ENCODE measurements at places on chromosomes 5 and 9. TPM values are rescaled to one million over a fixed set of nuclear protein-coding genes. Genes with fewer than 3 reads are reported as not detected.

Gene DBH
- 1.6 TPM for polyA plus RNA-seq

Gene PLAC8L1
- 1.8 TPM for polyA plus RNA-seq

Gene CDO1
- polyA plus RNA-seq, result 85.1 TPM

Gene PDE8B
- polyA plus RNA-seq, result 4.6 TPM

Gene SH2D3C
- polyA plus RNA-seq, result 41.9 TPM

Gene DMXL1
- 38.4 TPM for polyA plus RNA-seq

Gene C9orf43
- 0.59 TPM for polyA plus RNA-seq

Gene PCDHA10
- 0.67 TPM for polyA plus RNA-seq

Gene HRCT1
- 0.87 TPM for polyA plus RNA-seq

Gene SPINK4
- polyA plus RNA-seq, result not detected

Gene OLFM1
- 14.6 TPM for polyA plus RNA-seq

Gene RLN1
- not detected for polyA plus RNA-seq

Gene PCSK1
- 0.43 TPM for polyA plus RNA-seq

Gene SLC6A19
- not detected for polyA plus RNA-seq

Gene MEIKIN
- not detected for polyA plus RNA-seq

Gene EGFLAM
- 10.8 TPM for polyA plus RNA-seq

Gene FRMPD1
- polyA plus RNA-seq, result 0.74 TPM

Gene PCDHGB5
- polyA plus RNA-seq, result 8.5 TPM

Gene SH3GLB2
- 56.4 TPM for polyA plus RNA-seq

Gene HTR4
- 0.91 TPM for polyA plus RNA-seq

Gene ADRA1B
- 0.76 TPM for polyA plus RNA-seq

Gene AQP7
- 5.2 TPM for polyA plus RNA-seq

Gene TENT4A
- 27.9 TPM for polyA plus RNA-seq

Gene MELK
- 25.7 TPM for polyA plus RNA-seq

Gene BRIX1
- polyA plus RNA-seq, result 51.0 TPM

Gene IL13
- polyA plus RNA-seq, result 0.21 TPM

Gene GABRG2
- polyA plus RNA-seq, result 0.09 TPM

Gene PCDHGA2
- 4.2 TPM for polyA plus RNA-seq

Gene PAEP
- 0.27 TPM for polyA plus RNA-seq

Gene OBP2B
- not detected for polyA plus RNA-seq

Gene AGXT2
- not detected for polyA plus RNA-seq

Gene NUDCD2
- polyA plus RNA-seq, result 49.8 TPM

Gene TNC
- 113 TPM for polyA plus RNA-seq

Gene FBP2
- polyA plus RNA-seq, result 2.4 TPM

Gene WDR31
- polyA plus RNA-seq, result 6.2 TPM

Gene LIX1
- polyA plus RNA-seq, result 2.0 TPM

Gene TMEM161B
- polyA plus RNA-seq, result 34.6 TPM

Gene CD14
- 17.2 TPM for polyA plus RNA-seq

Gene STPG3
- polyA plus RNA-seq, result 0.26 TPM

Gene CATSPER3
- polyA plus RNA-seq, result 1.1 TPM

Gene GPR151
- not detected for polyA plus RNA-seq

Gene HNRNPAB
- polyA plus RNA-seq, result 125 TPM

Gene ZNF462
- 22.2 TPM for polyA plus RNA-seq

Gene PCDHB8
- polyA plus RNA-seq, result 1.1 TPM
